H1 (cell line): ENCODE measurements at places on chromosomes 7 and 10. TPM values are rescaled to one million over a fixed set of nuclear protein-coding genes. Genes with fewer than 3 reads are reported as not detected.

CYP2E1 gene
- total RNA-seq, result not detected in 2 replicates

CPED1 gene
- 0.25 and 0.39 TPM in 2 replicates for total RNA-seq

CNPY1 gene
- not detected in 2 replicates for total RNA-seq

OPALIN gene
- total RNA-seq, result not detected in 2 replicates

DNA sequence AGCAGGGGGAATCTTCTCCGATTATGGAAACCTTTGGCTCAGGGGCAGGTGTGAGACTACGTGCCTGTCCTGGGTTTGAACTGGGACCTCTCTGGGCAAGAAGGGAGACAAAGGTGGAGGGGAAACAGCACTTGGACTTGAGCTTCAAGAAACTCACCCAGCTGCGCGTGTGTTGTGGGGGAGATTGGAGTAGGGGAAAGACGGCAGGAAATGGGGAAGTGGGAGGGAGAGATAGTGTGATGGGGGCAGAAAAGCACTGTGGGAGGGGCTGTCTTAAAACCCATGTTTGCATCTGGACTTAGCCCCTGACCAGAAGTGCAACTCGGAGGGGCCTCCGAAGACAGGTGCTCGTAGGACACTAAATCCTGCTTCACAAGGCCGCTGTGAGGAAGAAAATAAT lies 107.0 kb downstream of the HIP1 start:
- DNase-seq, result no peak

DNA sequence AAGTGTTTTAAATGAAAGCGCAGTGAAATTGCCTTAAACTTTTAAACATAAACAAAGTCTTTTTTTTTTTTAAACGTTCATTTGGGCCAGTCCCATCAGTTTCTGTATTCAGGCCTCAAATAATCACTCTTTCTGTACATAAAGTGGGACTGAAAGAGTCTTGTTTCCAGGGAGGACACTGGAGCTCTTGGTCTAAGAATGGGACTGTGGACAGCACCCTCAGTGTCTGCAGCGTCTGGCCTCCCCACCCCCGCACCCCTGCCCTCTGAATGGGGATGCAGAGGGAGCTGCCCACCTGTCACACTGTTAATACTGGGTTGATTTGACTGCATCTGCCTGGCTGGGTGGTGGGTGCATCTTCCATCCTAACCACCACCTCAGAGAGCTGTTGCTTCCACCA lies 5.2 kb downstream of the ZNF365 start:
- no peak for DNase-seq

GRCh38 chr7:108280136-108280535 lies 150.0 kb upstream of the LAMB4 start:
- no peak for DNase-seq

- no peak for DNase-seq
These were observed 14.6 kb downstream of the AGAP3 start for GRCh38 chr7:151100921-151101320.

DNA sequence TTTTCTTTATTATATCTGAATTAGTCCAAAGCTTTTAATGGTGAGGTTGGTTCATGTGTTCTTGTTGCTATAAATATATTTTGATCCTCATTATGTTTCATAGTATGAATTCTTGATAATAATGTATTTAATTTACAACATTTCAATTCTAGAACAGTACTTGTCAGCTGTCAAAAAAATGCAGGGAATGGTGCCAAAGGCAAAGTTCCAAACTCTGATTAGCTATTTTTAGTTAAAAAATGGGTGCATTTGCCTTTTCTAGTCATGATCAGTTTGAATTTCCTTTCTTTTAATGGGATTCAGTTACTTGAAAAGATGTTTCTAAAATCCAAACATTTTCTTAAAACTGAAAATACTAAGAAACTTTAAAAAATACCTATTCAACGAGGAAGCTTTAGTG lies 49.6 kb downstream of the ANKIB1 start:
- DNase-seq, result no peak

DNA sequence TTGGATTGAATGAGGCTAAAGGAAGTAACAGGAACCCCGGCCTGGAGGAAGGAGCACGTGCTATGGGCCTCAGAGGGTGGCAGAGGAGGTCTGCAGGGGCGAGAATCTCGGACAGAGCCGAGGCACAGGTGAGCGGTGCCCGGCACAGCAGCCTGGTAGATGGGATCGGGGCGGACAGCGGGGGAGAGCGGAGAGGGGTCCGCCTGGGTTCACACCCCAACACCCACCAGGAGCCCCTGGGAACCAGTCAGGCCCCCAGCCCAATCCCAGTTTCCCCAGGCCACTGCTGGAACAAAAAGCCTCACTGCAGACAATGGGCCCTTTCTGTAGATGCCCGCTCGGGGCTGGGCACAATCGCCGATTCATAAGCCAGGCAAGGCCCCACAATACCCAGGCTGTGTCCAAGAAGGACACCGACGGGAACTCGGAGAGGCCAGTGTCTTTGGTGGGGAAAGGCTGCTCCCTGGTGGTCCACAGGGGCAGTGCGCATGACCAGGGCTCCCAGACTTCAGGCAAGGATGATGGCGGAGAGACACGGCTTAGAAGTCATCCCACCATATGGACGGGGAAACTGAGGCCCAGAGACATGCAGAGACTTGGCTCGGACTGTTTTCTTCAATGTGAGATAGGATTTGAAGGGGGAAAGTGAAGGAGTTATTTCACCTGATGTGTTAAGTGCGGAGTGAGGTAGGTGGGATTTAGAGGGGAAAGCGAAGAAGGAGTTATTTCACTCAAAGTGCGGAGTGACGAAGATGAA lies 106.9 kb upstream of the GPR26 start:
- peak; percentile 61 for DNase-seq

- no peak for DNase-seq
These were observed 604.0 kb downstream of the INHBA start for GRCh38 chr7:41098846-41099245.

- DNase-seq, result no peak
These were observed 127.9 kb downstream of the NRF1 start for GRCh38 chr7:129739427-129739826.

- no peak for DNase-seq
These were observed 95.2 kb upstream of the STK17A start for GRCh38 chr7:43487731-43488073.

DNA sequence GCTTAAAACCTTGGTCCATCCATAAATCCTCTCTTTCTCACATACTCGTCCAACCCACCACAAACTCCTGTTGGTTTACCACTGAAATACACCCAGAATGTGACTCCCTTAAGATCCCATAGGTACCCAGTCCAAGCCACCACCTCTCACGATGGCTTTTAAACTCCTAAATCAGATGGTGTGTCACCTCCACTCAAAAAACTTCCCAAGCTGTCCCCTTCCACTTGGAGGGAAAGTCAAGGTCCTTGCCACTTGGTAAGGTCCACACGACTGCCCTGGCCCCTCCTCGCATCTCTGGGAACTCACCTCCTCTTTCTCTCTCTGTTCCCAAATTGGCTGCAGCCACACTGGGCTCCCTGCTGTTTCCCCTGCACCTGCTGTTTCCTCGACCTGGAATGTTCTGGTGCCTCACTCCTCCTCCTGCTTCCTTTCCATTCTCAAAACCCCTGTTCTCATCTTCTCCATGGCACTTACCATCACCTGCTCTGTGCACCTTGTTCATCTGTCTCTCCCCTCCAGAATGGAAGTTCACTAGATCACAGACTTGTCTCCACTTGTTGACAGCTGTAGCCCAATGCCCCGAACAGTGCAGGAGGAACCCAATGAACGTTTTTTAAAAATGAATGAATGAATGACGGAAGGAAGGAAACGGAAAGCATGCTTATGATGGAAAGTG lies 23.0 kb downstream of the ZFAND2A start:
- DNase-seq, result no peak
